Natural killer cell treated with Interleukin-12 subunit alpha and Interleukin-12 subunit beta and Interleukin-15 and Interleukin-18, amount 100 ng/mL, for 72 hours (primary cell): ENCODE measurements at places on chromosomes 1 and 21.
A peak's percentile ranks its signal among the peaks of the same experiment; 100 is the strongest.

- no peak for DNase-seq
These were observed 7.8 kb upstream of the CPLANE2 start for GRCh38 chr1:16244650-16245285.

DNA sequence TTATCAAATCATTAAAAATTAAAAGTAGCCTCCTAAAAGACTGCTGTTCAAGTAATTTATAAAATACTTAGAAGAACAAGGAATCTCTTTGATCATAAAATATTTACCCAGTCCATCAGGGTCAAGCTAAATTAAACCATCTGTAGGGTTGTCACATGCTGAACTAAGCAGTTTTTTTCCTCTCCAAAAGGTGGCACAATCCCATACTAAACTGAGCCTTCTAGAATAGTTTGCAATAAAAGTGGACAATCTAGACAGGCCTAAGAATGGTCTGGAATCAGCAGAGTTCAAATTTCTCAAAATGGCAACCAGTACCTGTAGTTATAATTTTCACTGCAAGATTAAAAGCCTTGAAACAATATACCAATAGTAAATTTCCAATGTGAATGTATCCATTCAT is 194.8 kb downstream of the EIF4G3 start:
- DNase-seq, result no peak

- DNase-seq, result no peak
These were observed 15.7 kb downstream of the ASPM start for GRCh38 chr1:197130677-197131304.

DNA sequence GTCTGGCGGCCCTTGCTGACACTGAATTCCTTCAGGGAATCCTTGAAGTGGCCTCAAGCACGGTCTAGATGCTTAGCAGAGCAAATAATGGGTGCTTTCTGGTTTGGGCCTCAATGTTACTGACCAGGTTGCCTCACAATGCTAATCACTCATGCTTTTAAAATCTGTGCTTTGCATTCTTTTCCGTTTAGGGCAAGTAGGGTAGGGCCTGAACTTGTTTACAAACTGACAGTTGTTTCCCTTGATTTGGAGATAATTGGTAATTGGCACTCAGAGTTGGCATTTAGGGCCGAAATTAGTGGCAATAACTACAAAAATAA is 1.4 kb downstream of the VPS13D start:
- no peak for DNase-seq

- DNase-seq, result peak; percentile 89
These were observed 21.9 kb upstream of the LAPTM5 start for GRCh38 chr1:30779294-30780071.

- no peak for DNase-seq
These were observed 390.2 kb upstream of the POU3F1 start for GRCh38 chr1:38436749-38437148.

DNA sequence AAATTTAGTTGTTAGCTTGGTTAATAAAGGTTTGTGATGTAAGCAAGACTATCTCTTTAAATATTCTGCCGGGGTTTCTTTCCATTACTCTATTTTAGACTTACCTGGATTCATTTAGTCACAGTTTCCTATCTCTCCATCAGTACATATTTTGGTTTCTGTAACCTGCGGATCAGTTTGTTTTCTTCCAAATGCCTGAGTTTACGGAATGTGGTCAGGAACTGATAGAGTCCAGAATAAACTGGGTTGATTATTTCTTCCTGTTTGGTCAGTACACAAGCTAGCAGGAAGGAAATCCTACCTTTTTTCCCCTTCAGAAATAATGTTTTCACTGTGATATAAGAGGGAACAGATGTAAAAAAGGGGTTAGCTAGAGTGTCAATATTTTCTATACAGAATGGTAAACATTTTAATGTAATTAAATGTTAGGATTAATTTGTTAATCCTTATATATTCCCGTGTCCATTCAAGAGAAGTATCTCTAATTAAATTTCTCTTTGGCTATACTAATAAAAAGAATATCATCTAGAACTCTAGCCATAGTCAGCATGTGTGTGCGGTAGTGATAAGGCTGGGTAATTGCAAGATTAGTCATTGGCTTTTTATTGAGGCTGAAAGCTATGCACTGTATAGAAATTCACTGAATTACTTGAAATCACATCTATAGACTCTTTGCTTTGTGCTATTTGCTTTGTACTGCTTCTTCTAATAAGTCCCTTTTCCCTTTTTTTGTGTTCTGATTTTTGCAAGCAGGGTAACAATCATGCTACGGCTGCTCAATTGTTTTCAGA is 144.7 kb upstream of the ADGRL4 start:
- DNase-seq, result no peak

GRCh38 chr1:182484531-182485257 is 34.7 kb downstream of the RGSL1 start:
- no peak for DNase-seq

DNA sequence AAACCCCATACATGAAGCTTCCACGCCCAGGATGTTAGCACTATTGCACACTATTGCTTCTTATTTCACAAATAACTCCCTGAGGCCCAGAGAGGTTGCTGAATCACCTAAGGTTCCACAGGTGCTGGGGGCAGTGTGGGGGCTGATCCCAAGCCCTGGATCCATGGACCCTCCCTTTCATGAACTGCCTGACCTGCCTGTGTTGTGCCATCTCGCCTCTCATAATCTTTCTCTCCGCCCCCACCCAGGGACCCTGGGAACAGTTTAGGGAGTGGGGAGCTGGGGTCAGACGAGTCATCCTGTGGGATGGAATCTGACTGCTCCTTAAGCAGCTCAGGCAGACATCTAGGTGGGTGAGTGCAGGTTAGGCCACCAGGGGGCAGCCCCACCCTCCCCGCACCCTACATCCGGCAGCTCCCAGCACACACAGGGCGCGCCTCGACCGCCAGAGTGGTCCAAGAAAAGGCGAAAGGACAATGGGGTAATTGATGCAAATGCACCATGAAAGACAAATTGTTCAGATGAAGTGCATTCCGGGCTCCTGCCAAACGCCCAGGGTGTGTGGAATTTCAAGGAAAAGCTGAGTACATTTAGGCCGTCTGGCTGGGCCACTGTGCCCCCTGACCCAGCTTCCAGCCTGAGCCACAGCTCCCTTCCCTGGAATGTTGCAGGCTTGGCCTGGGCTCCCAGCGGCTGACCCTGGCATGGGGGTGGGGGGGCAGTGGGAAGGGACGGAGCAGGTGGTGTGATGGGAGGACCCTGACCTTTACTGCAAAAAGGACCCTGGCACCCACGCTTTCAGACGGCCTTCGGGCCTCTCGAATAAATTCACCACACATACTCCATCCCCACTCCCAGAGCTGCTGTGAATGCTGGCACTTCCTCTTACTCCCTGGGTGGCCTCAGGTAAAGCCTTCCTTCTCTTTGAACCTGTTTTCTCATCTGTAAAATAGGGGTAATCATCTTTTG is 20.8 kb downstream of the PHLDA3 start:
- no peak for DNase-seq

DNA sequence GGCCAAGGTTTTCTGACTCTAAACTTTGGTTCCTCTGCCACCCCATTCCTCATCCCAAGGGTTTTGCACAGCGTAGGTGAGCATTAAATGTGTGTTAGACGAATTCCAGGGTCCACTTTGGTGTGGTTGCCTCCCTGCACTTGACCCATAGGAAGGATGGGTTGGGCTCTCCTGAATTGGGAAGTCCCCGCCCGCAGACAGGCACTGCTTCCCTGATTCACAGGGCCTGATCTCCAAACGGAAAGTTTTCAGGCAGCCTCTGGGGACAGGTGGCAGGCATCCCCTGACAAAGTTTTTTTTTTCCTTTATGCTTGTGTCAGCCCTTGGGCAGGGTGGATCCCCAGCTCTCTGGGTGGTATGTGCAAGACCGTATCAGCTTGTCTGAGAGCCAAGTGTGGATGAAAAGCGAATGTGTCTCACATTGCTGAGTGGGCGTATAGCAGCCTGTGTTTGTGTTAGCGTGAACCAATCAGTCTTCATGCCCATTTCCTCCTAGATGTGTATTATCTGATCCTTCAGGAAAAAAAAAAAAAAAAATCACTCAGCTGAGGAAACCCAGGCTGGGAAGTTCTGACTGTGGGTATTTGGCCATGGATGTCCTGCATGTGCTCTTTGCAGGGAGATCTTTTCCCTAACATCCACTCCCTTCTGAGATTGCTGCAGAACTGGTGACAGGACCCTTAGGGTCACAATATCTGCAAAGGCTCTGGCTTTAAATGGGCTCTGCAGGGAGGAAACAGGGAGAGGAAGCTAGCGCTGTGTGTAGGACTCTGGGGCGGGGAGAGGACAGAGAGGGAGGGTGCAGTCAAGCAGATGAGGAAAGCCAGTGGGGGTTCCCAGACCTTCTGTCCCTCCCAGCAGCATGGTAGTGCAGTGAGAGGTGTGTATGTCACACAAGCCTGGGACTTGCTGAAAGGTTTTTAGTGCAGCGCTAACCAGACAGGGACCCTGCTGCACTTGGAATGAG is 42.2 kb upstream of the TRABD2B start:
- no peak for DNase-seq

DNA sequence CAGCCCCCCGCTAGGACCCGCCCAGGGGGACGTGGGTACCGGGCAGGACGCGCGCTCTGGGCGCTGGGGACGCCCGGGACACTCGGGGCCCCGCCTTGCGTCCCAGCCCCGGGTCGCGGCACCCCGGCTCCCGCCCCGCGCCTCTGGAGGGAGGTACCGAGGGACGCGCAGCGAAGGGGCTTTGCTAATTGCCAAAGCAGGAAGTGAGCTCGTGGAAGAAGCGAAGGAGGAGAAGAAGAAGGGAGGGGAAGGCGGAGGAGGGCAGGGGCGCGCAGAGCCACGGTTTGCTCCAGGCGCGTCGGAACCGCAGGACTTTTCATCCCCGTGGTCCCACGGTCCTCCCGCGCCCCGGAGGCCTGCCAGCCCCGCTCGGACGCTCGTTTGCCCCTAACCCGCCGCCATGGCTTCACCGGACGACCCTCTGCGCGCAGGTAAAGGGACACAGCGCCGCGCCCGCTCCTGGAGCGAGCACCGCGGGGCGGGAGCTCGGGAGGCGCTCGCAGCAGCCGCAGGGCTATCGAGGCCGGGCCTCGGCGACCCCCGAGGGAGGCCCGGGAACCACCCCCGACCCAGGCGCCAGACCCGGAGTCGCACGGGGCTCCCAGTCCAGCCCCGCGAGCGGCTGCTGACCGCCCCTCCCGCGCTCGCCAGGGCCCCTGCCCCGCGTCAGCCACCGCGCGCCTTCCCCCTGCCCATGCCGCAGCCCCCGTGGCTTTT is 1.3 kb downstream of the EDARADD start:
- no peak for DNase-seq

- no peak for DNase-seq
These were observed 41.4 kb upstream of the ACOT11 start for GRCh38 chr1:54506594-54506993.

DNA sequence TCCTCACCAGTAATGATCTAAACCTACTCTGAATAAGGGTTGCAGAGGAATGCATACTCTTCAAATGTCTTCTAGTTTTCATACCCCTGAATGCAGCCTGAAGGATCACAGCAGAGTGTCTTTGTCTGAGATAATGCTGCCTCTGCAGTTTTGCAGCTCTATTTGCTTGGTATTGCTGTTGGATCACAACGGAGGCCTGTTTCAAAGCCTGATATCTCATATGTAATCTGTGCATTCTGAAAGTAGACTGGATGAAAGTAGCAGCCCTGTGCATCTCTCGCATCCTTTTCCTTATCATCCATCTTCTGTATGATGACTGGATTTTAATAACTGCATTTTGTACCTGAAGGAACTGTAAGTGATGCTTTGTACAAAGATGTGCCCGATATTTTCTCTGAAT is 34.9 kb upstream of the F13B start:
- no peak for DNase-seq

GRCh38 chr1:219744652-219745469 is 132.0 kb upstream of the ZC3H11B start:
- DNase-seq, result no peak

DNA sequence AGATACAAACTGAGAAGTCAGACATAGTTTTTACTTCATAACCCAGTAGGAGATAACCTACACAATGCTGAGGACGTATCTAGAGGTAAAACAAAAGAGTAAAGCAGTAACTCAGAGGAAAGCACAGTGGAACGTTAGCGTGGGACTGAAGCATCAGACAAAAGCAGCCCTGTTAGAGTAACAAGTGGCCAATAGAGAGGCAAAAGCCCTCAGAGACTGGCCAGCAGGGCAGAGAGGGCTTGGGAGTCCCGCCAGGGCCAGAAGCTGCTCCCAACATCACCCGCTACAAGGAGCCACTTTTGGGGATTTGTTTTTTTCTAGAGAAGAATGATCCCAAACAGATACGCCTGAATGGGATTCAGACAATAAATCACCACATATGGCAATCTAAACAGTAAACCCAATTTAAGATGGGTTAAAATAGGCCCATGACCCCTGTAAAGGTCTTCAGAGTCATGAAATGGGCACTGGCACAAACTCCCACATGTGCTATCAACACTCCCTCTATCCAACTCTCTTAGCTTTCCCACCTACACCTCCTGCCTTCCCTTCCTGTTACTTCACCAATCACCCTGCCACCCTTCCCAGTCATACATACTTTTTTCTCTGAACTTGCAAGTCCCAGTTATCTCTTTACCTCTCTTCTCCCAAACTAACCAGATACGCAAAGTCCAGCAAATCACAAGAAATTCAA is 17.2 kb downstream of the TADA1 start:
- no peak for DNase-seq

DNA sequence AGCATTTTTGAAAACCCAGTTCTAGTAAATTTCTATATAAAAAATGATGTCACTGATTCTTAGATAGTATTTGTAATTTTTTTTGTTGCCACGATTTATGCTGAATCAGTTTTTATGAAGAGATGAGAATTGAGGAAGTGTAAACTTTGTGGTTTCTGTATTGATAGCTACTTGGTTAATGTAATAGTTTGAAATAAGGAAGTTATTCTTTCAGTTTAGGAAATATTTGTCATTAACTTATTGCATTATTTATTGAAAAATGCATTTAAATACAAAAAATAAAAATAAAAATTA is 97.8 kb downstream of the ZFYVE9 start:
- DNase-seq, result no peak

DNA sequence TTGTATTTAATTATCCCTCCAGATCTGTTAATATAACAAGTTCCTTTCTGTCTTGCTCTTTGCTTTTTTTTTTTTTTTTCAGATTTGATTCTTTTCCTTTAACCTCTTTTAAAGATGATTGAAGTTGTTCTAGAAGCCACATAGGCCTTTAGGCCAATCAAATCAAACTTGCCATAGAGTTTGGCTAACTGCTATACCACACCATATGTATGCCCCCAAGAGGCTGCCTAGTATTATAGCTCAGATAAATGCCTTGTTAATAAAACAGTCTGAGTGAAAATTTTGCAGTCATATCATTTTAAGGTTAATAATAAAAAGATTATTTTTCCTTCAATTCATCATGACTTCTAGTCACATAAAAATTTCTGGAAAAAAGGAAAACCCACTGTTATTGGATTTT is 696.0 kb upstream of the CHRM3 start:
- DNase-seq, result no peak

GRCh38 chr1:55860798-55861519 is 645.8 kb upstream of the USP24 start:
- DNase-seq, result no peak

DNA sequence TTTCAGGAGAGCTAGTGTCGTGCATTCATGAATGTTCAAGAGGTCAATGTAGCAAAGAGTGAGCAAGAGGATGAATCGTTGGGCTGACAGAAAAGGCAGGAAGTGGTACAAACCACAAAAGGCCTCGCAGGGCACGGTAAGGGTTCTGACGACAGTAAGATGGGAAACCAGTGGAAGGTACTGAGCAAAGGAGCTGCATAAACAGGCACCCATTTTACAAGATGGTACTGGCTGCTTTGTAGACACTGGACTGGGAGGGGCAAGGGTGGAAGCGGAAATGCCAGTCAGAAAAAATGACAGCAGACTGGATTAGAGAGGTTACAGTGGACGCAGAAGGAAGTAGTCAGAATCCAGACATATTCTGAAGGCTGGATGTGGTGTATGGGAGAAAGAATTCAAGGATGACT is 123.5 kb downstream of the PTPN14 start:
- peak; percentile 87 for DNase-seq

- DNase-seq, result no peak
These were observed 57.1 kb upstream of the PPP2R5A start for GRCh38 chr1:212228076-212228475.
